Right renal cortex interstitium (tissue), 3 donors: ENCODE measurements at places on chromosomes 7 and 10. TPM values are rescaled to one million over a fixed set of nuclear protein-coding genes. Genes with fewer than 3 reads are reported as not detected.

DNA sequence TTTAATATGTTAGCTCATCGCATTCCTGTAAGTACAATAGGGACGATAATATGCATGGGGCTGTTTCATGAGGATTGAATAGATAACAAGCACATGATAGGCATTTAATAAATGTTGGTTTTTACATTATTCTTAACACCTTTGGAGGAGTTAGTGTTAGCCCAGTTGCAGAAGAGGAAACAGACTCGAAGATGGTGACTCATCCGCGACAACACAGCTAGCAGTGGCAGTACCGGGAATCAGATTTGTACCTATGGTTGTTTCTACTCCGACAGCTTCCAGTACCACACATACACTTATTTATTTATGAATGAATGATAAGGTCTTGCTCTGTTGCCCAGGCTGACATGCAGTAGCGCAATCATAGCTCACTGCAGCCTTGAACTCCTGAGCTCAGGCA is 2.9 kb downstream of the LRMDA start:
- DNase-seq, result no peak

- no peak for DNase-seq
Observed at GRCh38 chr7:151503902-151504714, 15.6 kb downstream of the RHEB start.

DNA sequence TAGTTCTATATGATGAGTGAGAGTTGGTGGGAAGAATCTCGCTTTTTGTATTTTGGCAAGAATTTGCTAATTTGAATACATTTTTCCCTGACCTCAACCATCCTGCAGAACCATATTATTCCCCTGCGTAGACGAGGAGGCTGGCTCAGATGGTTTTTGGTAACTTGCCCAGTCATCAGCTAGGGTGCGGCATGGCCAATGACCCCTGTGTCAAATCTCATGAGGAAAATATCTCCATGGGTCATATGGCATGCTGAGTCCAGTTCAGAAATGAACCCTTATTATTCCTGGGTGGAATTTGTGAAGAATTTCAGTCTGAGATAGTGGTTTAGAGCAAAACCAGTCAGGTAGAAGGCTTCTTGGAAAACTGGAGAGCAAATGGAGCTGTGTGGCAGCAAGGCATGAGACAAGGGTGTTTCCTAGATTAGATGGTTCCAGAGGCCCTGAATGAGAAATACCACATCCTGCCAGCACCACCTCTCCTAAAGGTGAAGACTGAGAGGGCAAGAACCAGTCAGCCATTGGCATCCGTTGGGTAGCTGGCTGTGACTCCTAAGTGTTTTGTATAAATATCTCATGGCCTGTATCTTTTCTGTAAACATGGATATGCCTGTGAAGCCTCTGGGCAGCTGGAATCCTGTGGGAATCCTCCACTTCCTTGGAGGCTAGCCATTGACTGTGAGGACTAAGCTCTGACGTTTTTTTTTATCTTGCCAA is 5.8 kb upstream of the UPP1 start:
- DNase-seq, result no peak

GRCh38 chr10:49323171-49323895 is 24.4 kb downstream of the C10orf71 start:
- no peak for DNase-seq

GRCh38 chr10:43048301-43049051 is 28.4 kb upstream of the RET start:
- no peak for DNase-seq

GRCh38 chr7:117273814-117274225 is 49.0 kb downstream of the WNT2 start:
- no peak for DNase-seq

The GIMAP5 gene
- polyA plus RNA-seq, result 7.3 TPM

The AKR1C4 gene
- not detected for polyA plus RNA-seq

The NME8 gene
- 0.28 TPM for polyA plus RNA-seq

The FLNC gene
- 14.9 TPM for polyA plus RNA-seq
